HFFc6 (cell line): ENCODE measurements at places on chromosomes 3 and 15. TPM values are rescaled to one million over a fixed set of nuclear protein-coding genes. Genes with fewer than 3 reads are reported as not detected.

Gene THRB
- total RNA-seq: not detected in 3 replicates

Gene BBS4
- total RNA-seq: 11.1 to 13.4 TPM (median 12.1 TPM) in 3 replicates

Gene RAB8B
- total RNA-seq: 22.0 to 38.4 TPM (median 24.7 TPM) in 3 replicates

Gene FBXW12
- total RNA-seq: not detected in 3 replicates

DNA sequence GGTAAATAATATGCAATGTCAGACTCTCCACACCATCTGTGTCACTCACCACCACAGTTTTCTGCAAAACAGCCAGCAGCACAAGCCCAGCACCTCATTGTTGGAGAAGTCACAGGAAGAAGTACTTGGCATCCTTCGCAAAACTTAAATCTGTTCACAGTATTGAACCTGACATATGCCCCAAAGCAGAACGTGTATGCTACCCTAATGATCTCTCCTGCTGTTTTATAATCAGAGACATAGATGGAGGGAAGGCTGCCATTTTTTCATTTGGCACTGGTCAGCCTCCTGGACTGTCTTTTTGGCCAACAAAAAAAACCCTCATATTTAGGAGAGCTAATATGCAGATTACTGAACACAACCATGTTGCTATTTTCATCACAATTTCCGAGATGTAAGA is 1272.9 kb downstream of the ROBO1 start:
- H3K4me1 ChIP-seq: no peaks in the 10 kb centered on the region
- no peak overlapping the region for H3K27ac ChIP-seq
- no peak overlapping the region for H3K4me3 ChIP-seq
